ENCODE measurements at places on chromosomes 7 and 10. TPM values are rescaled to one million over a fixed set of nuclear protein-coding genes. Genes with fewer than 3 reads are reported as not detected.

Gene GPR15LG
- not detected for total RNA-seq

Gene NCF1
- total RNA-seq = not detected

DNA sequence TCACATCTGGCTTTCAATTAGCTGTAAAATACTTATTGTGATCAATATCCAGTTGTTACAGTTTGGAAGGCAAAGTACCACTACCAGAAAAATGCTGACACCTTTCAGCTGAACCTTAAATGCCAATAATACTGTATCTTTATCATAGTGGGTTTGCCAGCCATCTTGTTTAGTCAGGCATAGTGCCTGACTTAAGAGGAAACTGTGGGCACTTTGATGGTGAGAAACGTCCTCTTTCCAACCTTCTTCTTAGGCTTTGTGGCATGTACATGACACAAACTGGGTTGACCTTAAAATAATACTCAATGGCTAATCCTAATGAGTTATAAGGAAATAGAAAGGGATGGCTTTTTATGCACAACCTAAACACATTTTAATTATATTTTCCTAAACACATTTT is 52.3 kb upstream of the PRR15 start:
- DNase-seq = no peak

- DNase-seq = no peak
These were observed 5.8 kb downstream of the MCU start for GRCh38 chr10:72697716-72698115.

- DNase-seq = no peak
These were observed 18.5 kb upstream of the C7orf33 start for GRCh38 chr7:148572067-148572522.

DNA sequence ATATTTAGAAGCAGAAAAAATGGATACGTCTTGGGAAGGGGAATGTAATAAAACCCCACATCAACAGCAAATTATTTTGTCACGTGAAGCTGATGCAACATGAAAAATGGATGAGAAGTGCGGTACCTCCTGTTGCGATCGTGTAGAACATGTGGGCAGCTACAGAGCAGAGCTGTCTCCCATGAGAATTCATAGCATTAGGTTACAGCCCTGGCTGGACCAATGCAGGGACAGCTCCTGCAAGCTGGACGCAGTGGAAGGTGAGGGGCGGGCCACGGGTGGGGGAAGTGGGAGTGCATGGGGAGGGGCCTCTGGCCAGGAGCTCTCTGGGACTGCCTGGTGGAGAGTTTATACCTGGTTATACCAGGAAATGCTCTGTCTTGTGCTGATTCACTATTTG is 120.3 kb downstream of the GATA3 start:
- DNase-seq = no peak

Gene FAM200A
- total RNA-seq = 3.6 TPM

DNA sequence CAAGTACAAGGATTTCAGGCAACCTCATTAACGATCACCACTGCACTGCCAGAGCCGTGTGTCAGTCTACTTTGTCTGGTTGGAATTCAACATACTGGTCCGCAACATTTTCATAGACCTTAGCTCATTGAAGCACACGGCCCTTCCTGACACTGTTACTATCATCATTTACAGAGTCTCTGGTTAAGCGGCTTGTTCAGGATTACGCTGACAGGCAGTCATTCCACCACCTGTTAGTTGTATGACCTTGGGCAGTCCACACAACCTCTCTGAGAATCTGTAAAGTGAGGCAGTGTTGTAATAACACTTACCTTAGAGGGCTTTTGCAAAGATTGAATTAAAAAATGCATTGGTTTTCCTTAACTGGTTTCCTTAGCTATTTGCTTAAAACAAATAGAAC is 112.6 kb downstream of the AOAH start:
- DNase-seq = no peak

Gene ZPBP
- not detected for total RNA-seq

Gene ENO4
- not detected for total RNA-seq

GRCh38 chr10:35684586-35684985 is 42.5 kb upstream of the FZD8 start:
- no peak for DNase-seq

Gene KAT6B
- total RNA-seq = 15.0 TPM

DNA sequence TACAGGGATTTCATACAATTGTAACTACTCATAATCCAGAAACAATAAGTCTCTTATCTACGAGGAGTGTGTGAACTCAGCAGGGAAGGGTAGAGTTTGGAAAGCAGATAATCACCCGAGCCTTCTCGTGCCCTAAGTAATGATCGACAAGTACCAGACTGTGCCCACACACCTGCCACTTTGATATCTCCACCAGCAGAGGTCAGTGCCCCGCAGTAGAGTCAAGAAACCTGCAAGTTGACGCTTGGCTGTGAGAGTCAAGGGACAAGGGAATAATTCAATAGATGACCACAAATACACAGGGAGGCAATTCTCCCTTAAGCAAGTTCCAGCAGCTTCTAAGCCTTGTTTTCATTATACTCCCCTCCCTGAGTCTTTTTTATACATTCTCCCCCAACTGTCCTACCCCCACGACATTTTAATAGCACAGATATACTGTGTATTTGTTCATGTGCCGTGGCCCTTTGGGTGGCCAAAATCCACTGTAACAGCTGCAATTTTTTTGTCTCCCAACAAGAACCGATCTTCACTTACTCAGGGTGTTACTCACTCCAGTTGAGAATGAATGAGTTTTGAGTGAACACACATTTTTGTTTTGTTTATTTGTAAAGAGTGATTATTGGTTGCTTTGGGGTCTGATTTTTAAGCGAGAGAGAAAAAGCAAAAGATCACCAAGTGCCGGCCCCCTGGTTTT is 106.9 kb upstream of the RHEB start:
- DNase-seq = no peak

- no peak for DNase-seq
These were observed 262.0 kb upstream of the YAE1 start for GRCh38 chr7:39304178-39304577.

DNA sequence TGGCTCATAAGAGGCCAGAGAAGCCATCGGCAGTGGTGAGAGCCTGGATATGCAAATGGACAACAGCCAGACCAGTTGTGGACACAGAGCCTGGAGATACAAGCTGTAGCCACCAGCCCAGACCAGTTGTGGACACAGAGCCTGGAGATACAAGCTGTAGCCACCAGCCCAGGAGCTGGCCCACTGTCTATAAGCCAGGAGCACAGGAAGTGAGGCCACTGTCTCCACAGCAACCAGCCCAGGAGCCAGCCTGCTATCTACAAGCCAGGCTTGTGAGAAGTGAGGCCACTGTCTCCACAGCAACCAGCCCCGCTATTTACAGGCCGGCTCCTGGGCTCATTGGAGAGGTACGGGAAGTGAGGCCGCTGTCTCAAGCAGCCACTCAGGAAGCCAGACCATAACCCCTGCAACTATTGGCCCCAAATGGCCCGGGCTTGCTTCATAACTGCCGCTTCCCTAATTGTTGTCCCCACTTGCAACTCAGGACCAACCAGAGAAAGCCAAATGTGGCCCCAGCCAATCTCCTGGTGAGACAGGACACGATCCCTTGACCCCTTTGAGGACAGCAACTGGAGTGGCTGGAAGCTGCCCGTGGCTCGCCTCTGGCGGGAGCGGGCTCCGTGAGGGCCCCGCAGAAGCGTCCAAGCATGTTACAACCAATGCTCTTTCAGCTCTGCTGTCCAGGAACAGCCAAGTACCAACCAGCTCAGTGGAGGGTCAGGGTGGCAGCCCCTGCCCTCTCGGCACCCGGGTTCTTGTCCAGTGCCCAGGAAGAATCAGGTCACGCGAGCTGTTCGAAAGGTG is 44.1 kb upstream of the CNPY1 start:
- no peak for DNase-seq

- peak; percentile 31 for DNase-seq
These were observed 764.0 kb upstream of the IGFBP3 start for GRCh38 chr7:46685051-46685450.

Gene ANKRD61
- total RNA-seq = 0.35 TPM

DNA sequence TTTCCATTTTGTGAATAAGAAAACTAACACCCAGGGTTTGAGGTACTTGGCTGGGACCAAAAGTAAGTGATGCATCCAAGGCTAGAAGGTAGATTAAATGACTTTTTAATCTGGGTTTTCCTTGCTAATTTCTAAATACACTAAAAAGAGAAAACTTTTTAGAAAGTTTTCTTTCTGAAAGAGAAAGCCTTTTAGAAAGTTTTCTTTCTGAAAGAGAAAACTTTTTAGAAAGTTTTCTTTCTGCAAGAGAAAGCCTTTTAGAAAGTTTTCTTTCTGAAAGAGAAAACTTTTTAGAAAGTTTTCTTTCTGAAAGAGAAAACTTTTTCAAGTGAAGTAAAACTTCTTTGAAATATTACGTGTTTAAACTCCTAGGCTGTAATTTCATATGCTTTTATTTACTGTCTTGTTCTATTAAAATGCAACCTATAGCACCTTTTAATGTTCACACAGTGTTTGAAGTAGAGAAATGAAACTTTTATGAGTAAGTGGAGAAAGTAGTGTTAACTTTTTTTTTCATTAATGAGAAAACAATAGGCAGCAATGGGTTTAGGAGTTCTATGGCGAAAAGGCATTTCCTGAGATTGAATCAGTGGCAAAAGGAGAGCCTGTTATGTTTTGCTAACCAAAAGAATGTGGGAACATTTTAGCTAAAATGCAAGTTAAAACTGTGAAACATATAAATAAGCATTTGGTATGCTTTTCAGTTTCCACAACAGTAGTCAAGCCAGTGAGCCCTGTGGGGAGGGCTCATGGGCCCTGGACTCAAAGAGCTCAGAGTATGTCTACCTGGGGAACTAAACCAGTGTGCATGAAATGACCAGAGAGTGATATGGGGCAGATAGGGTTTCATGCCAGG is 103.7 kb downstream of the RBM20 start:
- peak; percentile 74 for DNase-seq

Gene PLXNA4
- 20.4 TPM for total RNA-seq

Gene ACSM6
- not detected for total RNA-seq

DNA sequence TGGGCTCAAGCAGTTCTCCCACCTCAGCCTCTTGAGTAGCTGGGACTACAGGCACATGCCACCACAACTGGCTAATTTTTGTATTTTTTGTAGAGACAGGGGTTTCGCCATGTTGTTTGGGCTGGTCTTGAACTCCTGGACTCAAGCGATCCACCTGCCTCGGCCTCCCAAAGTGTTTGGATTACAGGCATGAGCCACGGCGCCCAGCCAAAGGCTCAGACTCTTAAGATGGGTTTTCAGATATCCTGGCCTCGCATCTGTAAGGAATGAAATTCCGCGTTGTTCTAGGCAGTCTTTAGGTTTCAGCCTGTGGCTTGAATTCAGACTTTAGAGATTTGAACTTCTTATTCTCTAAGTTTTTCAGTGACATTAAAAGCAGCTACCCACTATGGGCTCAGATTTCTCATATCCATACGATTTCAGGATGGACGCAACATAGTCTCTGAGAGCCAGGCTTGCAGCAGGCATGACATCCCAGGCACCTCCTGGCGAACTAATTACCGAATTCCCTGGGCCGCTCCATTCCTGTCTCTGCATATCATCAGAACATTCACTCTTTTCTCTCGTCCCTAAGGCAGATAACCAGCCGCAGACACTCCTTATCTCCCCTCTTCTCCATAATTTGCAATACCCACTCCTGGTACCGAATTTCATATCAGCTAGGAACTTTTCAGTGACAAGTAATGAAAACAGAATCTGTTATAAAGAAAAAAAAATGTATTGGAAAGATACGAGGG is 29.7 kb downstream of the IL15RA start:
- DNase-seq = no peak

- no peak for DNase-seq
These were observed 389.2 kb downstream of the MAGI2 start for GRCh38 chr7:79064187-79064823.

Gene PRF1
- total RNA-seq = not detected

- no peak for DNase-seq
These were observed 10.7 kb downstream of the XPNPEP1 start for GRCh38 chr10:109912335-109913281.

GRCh38 chr10:123474700-123475099 is 191.5 kb upstream of the GPR26 start:
- no peak for DNase-seq

DNA sequence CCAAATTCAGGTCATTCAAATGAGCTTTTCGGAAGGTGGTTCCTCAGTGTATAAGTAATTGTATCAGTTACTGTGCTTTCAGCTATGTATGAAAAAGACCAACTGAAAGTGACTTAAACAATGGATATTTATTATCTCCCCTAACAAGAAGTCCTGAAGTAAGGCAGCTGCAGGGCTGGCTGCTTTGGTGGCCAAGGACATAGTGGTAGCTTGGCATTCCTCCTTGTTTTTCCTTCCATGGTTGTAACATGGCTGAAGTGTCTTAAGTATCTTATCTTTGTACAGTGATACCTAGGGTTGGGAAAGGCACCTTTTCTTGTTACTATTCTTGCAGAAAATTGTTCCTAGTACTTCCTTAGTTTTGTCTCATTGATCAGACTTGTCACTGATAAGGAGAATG is 21.4 kb downstream of the EXOC4 start:
- no peak for DNase-seq

Gene SMIM30
- 41.7 TPM for total RNA-seq

Gene TCERG1L
- total RNA-seq = not detected

DNA sequence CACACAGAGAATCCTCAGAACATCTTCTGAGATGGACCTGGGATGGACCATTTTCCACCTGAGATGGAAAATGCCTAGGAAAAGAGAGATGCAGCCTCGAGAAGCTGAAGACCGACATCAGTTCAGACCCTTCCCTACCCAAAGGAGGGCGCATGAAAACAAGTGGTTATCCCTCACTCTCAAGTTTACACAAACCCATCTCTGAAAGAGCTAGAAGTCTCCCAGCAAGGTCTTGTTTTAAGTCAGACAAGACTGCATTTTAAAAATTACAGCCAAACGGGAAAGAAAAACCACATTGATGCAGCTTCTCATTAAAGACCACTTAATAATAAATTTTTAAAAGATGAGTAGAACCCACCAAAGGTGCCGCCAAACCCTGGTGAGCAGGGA is 1.3 kb downstream of the RAPGEF5 start:
- DNase-seq = no peak

Gene ZNF655
- total RNA-seq = 15.7 TPM

Gene MYL10
- not detected for total RNA-seq

DNA sequence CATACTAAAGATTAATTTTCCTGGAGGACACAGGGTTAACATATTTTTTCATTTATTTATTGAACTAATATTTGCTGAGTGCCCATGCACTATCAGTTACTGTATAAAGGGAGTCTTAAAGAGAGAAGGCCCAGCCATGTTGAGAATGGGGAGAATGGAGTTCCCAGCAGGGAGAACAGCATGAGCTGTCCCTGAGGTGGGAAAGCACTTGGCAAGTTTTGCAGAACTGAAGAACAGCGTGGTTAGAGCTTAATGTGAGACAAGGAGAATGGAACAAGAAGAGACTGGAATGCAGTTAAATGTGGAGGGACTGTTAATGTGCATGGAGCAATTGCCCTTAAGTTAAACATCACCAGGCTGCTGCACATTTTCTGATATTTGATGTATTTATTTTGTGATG is 435.4 kb downstream of the SUGCT start:
- DNase-seq = no peak

- peak; percentile 97 for DNase-seq
These were observed 85.5 kb downstream of the SLC25A13 start for GRCh38 chr7:96236198-96237039.

Gene TMEM236
- total RNA-seq = 0.24 TPM

Data from endothelial cell of umbilical vein (primary cell).